ENCODE measurements at places on chromosomes 11 and 22.

DNA sequence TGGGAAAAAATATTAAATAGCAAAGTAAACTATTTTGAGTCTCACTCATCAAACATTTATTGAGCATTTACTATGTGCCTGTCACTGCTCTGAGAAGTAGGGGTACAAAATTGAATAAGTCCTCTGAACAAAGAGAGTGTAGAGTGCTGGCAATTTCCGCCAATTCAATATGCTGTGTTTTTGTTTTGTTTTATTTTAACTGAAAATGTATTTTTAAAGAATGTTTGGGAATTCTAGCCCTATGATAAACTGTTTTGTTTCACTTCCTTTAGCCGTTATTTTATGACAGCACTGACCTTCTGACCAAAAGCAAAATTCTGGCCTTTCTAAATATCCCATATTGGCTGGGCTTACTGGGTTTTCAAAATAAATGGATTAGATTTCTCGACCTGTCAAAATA lies 64.7 kb upstream of the LMO2 start:
- no peak for DNase-seq

DNA sequence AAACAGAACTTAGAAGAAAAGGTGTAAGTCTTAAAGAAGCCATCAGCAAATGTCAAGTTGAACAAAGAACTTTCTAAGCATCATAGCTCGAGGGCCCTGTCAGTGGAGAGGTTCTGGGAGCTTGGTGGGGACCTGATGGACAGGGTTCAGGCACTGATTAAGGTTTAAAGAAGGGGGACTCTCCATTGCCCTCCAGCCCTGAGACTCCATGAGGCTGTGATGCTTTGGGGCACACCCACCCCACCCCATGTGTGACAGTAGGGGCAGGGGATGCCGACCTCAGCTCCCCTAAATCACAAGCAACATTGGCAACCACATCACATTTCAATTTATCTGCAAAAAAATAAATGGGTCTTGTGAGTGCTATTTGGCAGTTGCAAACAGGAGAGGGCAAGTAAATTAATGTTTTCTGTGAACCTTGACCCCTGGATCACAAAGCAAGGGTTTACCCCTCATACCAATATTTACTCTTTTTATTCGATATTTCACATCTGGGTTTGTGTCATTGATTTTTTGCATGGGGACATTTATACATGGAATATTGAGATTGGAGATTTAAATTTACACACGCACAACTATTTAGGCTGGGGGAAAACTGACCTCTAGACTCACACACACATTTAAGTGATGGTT lies 37.1 kb upstream of the ANO1 start:
- DNase-seq, result no peak

GRCh38 chr11:33063326-33063881 lies 24.0 kb downstream of the TCP11L1 start:
- DNase-seq, result no peak

DNA sequence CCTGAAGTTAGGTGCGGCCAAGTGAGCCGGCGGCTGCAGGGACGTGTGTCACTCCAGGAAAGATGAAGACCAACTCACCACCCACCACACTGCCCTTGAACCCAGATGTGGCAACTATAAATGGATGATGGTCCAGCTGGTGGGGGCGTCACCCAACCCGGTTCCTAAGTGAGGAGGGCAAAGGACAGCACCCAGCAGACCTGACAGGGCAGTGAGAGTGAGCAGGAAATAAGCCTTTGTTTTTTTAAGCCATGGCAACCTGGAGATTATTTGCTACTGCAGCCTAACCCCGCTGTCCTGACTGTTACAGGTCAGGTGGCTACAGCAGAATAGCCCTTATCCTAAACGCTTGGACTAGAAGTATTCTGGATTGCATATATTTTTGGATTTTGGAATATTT lies 228.9 kb downstream of the CTTN start:
- DNase-seq, result no peak

DNA sequence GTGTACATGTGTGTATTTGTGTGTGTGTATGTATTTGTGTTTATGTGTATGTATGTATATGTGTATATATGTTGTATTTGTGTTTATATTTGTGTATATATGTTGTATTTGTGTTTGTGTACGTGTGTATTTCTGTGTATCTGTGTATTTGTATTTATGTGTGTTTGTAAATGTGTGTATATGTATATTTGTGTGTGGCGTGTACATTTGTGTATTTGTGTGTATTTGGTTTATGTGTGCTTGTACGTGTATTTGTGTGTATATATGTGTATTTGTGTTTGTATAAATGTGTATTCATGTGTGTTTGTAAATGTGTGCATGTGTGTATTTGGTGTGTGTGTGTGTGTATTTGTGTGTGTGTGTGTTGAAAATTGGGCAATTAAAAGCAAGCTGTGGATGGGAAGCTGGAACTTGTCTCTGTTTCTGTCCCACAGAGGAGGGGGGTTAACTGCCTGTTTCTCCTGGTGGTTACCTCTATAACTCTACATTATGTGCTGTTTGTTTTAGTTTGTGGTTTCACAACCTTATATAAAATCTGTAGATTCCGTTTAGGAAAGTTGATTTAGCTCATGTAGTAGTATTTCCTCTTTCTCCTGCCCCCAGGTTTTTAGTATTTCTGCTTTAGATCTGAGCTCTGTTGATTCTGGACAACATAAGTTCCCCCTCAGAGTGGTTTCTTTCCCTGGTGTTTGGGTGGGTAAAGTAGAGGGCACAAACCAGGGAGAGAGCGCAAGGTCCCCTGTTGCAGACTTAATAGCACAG lies 28.9 kb downstream of the AP2A2 start:
- no peak for DNase-seq

DNA sequence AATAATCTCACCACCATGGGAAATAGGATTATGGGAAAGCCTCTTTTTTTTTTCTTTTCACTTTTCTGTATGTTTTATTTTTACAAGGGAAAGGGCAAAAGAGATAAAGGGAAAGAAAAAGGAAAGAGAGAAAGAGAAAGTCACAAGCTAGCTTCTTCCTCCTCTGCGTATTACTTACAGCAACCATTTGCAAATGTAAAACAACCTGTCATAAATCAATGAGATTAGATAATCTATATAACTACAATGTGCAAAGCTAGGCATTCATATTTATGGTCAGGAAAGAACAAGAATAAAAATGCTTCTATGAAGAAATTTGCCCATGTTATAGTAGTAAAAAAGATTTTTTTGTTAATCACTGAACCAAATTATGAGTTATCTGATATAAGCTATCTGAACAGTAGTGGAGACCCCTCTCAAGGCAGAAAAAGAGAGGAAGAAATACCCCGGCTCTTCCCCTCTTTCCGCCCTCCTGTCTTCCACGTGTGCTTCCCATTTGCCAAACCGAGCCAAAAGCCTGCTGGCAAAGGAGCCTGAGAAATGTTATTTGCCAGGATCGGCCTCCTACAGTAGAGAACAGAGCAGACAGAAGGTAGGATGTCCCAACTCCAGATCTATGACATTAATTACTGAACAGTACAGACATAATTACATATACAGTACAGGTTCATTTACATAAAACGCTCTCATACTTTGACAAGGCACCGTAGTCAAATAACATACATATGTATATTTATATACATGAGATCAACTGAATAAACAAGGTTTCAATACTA lies 50.2 kb downstream of the ARHGAP32 start:
- DNase-seq, result no peak

DNA sequence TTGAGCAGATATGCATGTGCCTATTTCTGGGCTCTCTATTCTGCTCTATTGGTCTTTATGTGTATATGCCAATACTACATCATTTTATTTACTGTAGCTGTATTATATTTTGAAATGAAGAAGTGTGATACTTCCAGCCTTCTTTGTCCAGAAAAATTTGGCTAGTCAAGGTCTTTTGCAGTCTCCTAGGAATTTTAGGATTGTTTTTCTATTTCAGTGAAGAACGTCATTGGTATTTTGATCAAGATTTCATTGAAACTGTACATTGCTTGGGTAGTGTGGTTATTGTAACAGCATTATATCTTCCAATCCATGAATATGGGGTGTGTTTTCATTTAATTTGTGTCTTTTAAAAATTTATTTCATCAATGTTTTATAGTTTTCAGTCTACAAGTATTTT lies 400.3 kb downstream of the AASDHPPT start:
- no peak for DNase-seq

DNA sequence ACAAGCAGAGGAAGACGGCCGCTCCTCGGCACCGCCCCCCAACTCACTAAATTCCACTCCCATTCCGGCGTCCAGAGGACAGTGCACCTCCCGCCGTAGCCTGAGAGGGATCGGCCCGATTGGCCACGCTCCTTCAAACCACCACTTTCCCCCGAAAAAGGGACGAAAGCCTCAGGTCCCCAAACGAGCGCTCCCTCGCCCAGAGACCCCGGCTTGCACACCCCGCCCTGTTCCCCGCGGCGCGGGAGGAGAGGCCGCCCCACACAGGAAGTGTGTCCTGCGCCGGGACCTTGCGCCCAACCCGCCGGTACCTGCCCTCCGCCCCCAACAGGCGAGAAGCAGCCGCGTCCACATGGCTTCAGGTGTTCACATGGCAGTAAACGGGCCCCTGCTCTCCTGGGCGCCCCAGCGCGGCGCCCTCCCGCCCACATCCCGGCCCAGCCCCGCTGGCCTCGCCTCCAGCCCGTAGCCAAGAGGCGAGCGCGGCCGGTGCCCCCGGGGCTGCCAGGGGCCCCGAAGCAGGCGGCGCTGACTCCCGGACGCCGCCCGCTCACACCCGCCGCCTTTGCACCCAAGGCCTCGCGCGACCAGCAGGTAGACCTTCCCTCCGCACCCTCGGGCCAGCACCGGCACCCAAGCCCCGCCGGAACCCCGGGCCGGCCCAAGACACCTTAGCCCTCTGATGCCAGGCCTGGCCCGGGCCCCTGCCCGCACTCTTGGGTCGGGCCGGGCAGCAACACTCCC lies 849 bp downstream of the TCF20 start:
- DNase-seq, result peak; percentile 73

- DNase-seq, result no peak
These were observed 194.6 kb downstream of the INSC start for GRCh38 chr11:15309296-15309695.

GRCh38 chr11:7849018-7849417 lies 52.3 kb upstream of the OR5P2 start:
- DNase-seq, result no peak

DNA sequence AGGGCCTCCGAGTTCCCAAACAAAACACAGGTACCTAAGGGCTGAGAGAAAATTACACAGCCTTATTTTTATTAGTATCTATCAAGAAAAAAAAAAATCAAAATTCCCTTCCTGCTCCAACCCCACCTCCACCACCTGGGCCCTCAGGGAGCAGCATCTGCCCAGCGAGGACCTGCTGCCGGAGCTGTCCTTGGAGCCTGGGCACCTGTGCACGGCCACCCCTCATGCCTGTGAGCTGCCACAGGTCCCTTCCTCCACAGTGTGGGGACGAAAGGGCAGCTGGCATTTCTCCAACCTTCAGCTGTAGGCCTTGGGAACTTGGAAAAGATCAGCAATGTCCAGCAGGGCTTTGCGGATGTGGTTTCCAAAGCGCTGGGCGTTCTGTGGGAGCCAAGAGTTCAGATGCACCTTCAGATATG lies 6.3 kb upstream of the SYCE3 start:
- no peak for DNase-seq

DNA sequence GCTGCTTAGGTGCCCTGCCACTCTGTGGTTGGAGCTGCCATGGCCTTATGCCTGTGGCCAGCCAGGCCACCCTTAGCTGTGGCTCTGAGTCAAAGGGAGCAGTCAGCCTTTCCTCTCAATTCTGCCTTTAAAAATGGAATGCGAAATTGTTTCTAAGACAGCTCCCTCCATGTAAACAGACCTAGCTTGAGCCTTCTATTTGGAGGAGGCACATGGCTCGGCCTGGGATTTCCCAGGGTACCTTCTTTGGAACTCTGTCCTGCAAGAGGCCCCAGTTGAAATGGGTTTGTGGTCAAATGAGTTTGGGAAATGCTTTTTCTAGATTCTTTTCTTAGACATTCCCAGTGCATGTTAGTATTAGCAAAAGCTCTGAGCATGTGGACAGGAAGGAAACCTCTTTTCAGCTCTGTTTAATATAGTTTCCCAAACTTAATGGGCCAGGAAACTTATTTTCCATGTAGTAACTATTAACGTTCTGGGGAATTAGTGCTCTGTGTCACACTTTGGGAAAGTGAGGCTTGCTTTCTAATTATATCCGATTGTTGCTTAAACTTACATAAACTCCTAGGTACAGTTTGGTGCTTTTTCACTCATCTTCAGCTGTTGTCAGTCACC lies 7.8 kb downstream of the PHOX2A start:
- no peak for DNase-seq

DNA sequence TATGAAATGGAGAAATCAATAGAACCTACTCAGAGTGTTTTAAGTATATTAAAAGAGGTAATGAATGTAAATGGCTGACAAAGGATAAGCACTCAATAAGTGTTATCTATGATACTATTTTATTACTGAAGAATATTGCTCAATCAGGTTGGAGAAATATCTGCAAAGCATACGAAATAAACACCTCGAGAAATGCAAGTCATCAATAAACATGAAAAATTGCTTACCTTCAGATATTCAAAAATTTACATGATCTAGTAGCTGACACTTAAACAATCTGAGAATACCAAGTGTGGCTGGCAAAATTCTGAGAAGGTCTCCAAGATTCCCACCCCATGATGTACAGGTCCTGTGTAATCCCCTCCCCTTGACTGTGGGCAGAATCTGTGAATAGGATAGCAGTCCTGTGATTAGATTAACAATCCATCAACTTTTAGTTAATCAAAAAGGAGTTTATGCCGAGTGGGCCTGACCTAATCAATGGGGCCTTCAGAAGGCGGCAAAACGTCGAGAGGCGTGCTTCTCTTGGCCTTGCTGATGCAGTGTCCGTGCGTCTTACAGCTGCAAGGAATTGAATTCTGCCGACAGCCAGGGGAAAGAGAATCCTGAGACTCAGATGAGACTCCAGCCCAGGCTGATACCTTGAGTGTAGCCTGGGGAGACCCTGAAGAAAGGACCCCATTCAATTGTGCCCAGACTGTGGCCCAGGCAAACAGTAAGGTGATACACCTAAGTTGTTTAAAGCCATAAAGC lies 49.1 kb downstream of the SPATA19 start:
- DNase-seq, result no peak

DNA sequence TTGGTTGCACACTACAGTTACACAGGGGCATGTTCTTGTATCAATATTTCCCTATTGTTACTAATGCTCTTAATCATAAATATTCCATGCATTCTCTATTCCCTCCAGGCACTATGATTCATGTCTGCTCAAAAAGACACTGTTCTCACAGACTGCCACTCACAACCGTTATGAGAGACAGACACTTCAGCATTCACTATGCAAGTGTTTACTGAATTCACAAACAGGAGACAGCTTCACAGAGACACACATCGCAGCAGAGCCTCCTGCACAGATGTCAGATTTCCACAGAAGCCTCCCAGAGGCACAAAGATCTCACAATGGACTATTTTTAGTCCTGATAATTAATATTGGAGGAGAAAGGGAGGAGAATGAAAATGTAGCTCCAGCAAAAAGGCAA lies 930.4 kb downstream of the OPCML start:
- DNase-seq, result no peak

- DNase-seq, result no peak
These were observed 1.6 kb downstream of the GTPBP1 start for GRCh38 chr22:38707346-38707745.

DNA sequence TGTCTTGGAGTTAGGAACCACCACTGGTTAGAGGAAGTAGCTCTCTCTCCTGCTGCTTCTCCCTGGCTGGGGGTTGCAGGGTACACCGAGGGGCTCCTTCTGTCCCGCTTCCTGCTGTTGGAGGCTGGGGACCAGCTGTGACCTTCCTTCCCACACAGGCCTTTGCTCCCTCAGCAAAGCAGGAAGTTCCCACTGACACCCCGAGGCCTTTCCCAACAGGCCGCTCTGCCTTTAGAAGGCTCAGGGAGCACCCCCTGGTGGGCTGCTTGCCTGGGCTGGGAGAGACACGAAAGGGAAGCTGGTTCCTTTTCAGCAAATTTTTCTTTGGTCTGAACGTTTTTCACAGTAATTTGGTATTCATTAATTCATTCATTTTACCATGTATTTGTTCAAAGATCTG lies 527.9 kb upstream of the B3GAT1 start:
- no peak for DNase-seq

Measured in activated naive CD8-positive, alpha-beta T cell treated with anti-CD3 and anti-CD28 coated beads, Interleukin-2, amount 50 U/mL, for 24 hours (primary cell).